ENCODE measurements at places on chromosomes 1 and 21.

GRCh38 chr1:198467907-198468306, 72.6 kb downstream of the ATP6V1G3 start:
- DNase-seq: no peak

DNA sequence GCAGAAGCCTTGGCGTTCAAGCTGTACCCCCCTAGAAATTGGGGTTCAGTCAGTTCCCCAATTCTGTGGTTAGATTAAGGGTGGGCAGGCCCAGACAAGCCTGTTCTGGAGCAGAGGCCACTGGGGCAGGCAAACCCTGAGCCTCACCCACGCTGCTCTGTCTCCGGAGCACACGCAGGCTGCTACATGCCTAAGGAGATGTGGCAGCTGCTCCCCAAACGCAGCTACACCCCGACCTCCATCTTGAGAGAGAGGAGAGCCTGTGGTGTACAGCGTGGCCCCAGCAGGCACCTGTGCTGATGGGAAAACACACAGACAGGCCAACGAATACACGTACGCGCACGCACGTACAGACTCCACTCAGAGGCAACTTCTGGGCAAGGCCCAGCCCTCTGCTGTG, 33.9 kb upstream of the GRHL3 start:
- DNase-seq: no peak

DNA sequence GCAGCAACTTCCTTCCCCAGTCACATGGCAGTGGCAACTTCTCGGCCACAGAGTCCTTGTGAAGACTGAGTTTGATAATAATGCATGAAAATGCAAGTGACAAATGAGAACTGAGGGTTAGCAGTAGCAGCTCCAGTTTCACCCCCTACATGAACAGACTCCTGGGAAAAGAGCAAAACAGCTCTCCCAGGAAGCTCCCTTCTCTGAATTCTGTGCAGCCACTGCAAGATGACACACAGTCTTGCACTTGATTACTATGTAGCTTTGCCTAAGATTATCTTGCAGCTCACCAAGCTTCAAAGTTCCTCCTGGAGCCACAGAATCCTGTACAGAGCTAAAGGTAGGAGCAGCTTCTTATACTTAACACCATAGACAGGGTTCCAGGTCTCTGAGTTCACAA, 4.7 kb downstream of the PGBD5 start:
- no peak for DNase-seq

DNA sequence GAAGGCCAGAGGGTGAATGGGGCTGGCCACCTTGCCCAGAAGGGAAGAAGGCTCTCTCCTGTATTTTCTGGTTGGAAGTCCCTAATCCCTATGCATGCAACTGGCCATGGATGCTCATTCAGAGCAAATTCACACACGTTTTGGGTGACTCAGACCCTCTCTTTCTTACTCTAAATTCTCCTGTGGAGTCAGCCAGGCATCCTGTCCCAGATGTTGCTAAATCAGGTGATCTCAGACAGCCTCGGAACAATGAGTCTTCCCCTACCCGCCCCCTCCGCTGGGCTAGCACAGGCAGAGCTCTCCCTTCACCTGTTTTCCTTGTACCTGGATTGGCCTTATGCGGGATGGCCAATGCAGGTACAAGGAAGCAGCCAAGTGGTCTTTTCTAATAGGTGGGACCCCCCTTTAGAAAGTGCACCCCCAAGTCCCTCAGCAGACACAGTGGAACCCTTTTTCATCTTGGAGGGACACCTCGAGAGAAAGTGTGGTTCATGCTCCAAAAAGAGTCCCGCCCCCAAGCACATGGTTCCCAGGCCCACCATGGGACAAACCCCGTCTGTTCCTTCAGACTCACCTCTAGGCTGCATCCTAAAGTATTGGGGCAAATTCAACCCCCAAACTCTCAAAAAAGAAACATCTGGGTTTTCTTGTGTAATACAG, 8.6 kb downstream of the S100A6 start:
- DNase-seq: no peak

- DNase-seq: no peak
Measured at GRCh38 chr21:43585514-43585913, 73.8 kb downstream of the HSF2BP start.

DNA sequence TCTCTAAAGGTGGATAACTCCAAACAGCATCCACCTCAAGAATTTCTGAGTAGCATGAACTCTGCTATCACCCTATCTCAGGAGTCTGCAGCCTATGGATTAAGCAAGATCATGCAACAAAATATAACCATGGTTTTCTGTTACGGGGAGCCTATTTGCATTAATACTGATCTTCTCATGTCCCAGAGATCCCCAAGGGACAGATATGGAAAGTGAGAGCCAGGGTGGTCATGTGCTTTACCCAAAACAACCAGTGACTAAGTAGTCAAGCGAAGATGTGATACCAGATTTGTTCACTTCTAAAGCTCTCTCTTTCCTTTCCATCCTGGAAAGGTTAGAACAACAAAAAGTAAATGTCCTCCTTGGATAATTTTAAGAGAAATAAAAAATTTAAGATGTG, 125.1 kb downstream of the PRRX1 start:
- DNase-seq: no peak

GRCh38 chr1:8314346-8315280, 3.3 kb upstream of the SLC45A1 start:
- DNase-seq: no peak

Data from activated CD4-positive, CD25-positive, alpha-beta regulatory T cell treated with anti-CD3 and anti-CD28 coated beads, Interleukin-2, amount 50 U/mL, for 16 hours (primary cell).